ENCODE measurements at places on chromosomes 2 and 18.
A peak's percentile ranks its signal among the peaks of the same experiment; 100 is the strongest.

DNA sequence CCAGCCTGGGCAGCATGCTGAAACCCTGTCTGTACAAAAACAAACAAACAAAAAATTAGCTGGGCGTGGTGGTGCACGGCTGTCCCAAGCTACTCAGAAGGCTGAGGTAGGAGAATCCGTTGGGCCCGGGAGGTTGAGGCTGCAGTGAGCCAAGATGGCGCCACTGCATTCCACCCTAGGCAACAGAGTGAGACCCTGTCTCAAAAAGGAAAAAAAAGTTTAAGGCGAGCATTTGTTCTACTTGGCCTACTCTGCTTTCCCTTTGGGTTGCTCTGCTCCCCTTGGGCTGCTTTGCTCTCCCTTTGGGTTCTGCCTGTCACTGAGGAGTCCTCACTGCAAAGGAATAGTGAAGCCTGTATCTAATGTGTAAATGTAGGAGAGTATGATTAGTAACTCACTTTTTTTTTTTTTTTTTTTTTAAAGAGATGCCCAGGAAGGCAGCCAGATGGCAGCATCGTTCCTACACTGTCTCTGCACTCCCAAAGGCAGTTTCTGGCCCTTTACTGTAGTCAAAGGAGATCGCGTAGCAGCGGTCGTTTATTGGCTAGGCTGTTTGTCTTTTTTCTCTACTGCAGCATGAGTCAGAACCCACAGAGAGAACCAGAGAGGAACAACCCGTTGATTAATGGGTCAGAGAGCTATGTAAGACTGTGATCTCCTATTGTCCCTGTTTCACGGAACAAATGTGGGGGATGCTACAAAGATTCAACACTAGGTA lies 118.3 kb upstream of the CWC22 start:
- peak; percentile 71 for DNase-seq

DNA sequence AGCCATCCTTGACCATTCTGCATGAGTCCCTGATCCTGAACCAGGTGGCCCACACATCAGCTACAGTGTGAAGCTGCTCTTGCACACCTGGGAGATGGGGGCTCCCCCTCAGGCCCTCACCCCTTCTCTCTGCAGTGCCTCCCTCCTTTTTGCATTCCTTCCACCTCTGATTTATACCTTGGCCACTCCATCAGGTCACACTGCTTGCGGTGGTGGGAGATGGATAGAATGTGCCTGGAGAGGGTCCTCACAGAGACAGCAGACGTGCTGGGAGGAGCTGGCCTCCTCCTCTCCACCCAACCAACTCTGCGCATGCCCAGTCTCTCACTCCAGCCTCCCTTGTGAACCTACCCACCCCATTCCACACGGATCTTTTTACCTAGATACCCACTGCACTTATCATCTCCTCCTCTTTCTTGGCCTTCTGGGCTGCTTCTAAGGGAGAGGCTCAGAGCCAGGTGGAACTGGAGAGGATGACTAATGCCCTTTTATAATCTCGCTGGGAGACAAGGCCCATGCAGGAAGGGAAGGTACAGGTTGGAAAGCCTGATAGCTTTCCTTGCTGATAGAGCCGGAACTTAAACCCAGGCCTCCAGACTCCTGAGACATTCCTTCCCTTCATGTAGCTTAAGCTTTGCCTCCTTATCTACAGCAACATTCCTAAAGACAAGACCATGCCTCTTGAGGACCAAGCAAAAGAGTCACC lies 205.1 kb downstream of the ZBTB7C start:
- DNase-seq = no peak

GRCh38 chr2:201362396-201362795 lies 5.3 kb upstream of the FLACC1 start:
- no peak for DNase-seq

GRCh38 chr2:158325782-158326340 lies 130.7 kb downstream of the CCDC148 start:
- DNase-seq = no peak

DNA sequence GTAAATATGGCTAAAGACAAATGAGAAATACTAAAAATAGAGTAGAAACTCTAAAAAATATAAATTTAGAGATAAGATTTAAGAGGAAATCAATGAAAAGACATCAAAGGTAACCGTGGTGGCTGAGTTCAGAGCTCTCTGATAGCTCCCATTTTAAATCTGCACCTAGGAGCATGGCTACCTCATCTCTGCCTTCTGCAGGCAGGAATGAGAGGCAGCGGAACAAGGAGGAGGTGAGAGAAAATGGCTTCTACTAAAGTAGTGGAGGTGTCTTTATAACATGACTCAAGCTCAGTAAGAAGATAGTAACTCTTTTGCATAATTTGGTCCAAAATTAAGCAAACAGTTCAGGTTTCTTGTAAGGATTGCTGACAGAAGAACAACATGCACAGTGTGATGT lies 758.7 kb upstream of the FSHR start:
- no peak for DNase-seq

DNA sequence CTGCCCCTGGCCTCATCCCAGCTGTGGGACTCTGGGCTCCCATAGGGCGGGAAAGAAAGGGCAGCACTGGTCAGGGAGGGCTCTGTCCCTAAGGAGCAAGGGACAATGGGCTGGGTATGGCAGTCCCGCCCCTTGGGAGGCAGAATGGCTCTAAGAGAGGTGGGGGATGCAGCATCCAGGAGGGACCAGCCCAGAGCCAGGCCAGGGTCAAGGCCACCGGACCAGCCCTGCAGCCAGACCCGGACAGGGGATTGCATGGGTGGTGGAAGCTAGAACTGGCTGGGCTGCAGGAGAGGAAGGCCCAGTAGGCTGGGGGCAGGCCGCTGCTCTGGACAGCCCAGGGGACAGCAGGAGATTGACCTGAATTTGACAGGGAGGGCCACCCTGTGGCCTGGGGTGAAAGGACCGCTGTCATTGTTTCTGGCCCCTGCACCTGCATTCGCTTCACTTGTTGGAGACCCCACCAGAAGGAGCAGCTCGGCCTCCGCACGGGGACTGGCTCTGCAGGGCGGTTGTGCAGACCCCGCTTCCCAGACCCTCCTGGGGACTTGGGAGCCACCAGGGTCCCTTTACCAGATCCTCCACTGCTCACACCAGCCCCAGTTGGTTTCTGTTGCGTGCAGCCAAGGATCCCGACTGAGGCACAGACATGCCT lies 14.6 kb downstream of the RAMP1 start:
- no peak for DNase-seq
